ENCODE measurements at places on chromosomes 16 and 17.

- DNase-seq = no peak
Observed at GRCh38 chr16:74466872-74467271, 45.6 kb upstream of the CLEC18B start.

- DNase-seq = peak; percentile 35
Observed at GRCh38 chr17:39972271-39972670, 8.3 kb upstream of the PSMD3 start.

DNA sequence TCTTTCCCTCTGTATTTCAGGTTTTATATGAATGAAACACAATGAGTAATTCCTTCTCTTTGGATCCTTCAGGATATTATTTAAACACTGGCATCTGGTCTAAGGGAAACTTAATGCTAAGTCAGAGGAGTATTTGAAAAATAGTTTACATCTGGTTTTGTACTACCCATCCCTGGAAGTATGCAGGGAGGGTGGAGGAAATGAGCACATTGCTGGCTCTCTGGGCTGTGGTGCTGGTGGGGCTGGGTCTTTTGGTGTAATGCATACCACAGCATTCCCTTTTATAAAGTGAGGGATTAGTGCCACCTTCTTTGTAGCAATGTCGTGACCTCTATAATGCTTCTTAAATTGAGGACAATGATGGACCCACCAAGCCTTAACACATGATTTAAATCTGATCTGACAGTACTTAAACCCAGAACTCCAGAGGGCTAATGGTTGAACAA is 105.5 kb upstream of the AXIN2 start:
- no peak for DNase-seq

DNA sequence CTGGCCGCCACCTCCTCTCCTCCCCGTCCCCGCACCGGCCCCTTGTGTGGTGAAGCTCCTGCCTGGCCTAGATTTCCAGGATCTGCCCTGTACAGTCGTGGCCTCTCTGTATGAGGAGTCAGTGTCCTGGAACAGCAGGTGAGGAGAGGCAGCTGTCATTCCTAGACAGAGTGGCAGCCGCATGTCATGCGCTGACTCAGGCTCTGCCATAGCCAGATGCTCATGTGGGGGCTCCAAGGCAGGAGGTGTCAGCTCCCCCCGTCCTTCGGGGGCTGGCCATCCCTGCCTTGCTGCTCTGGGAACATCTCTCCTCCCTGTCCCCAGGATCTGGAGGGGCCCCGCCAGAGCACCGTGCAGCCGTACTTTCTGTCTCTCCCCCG is 60.4 kb downstream of the BAIAP2 start:
- no peak for DNase-seq

DNA sequence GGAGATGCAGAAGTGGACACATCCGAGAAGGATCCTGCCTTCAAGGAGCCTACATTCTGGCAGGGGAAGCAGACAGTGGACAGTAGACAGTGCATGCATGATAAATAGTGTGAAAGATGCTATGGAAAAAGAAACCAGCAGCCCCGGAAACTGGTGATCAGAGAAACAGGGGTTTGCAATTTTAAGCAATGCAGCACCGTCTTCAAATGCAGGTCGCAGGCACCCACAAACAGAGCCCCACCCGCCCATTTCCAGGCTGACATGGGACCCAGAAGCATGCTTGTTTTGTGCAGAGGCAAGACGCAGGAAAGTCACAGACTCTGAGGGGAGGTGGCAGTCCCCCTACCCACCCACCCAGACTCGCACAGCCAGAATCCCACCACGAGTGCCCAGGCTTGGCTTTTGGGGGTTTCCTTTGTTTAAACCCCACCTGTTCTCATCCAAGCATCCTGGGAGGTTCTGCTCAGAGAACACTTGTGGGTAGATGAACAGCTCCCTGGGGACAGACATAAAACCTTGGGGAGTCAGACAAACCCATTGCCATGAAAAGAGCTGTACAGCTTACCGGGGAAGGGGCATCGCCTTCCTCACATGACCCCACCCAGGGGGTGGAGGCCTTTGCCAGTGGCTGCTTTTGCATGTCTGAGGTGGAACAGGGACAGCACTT is 114.3 kb downstream of the MGAT5B start:
- no peak for DNase-seq

- no peak for DNase-seq
Observed at GRCh38 chr16:85079785-85080570, 32.3 kb downstream of the CIBAR2 start.

DNA sequence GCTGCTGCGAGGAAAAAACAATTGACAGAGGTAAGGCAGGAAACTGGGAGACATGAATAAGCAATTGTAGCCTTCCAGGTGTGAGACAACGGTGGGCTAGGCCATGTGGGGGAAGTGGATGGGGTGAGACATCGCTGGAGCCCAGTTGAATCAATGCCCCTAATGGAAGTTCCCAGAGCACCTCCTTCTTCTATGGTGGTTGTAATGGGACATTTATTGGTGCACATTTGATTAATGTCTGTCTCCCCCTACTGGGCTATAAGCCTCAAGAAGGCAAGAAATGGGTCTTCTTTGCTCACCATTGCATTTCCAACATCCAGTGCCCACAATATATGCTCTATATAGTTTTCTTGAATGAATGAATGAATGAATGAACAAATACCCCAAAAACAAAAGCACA is 22.7 kb upstream of the CD300E start:
- peak; percentile 2 for DNase-seq

- peak; percentile 60 for DNase-seq
Observed at GRCh38 chr16:86227801-86228200, 282.5 kb upstream of the FOXF1 start.

- no peak for DNase-seq
Observed at GRCh38 chr16:85082173-85083050, 29.9 kb downstream of the CIBAR2 start.

DNA sequence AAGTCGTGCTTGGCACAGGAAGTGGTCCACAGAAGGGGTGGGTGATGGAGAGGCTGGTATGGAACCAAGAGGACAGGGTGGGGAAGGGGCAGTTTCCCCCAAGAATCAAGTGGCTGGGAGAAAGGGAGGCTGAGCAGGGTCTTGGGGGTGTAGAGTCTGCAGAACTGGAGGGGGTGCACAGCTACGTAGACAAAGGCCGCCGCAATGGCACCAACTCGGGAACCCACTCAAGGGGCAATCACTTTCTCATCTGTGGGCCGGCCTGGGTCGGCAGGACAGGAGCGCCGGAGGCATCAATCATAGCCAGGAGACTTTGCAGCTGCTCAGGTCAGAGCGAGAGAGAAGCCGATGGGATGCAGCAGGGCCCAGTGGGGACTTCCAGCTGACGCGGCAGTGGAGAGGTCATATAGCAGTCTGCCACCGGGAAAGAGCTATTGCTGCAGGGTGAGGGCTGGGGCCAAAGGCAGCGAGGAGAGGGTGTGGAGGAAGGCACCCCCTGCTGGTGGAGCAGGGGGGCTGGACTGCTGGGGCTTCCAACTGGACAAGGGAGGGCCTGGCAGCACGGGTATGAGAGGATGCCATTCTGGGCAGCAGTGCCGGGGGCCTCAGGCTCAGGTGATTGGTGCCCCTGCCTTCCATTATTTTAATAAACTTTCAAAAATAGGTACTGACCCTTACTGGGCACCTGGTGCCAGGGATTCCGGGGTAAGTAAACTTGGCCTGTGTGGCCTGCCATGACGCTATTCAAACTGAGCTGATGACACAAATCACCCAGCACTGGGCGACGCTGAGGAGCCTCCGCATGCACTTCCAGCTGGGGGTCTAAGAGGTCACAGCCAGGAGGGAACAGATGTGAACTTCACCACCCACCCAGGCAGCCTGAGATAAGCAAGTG is 52.5 kb upstream of the MTSS2 start:
- peak; percentile 67 for DNase-seq

DNA sequence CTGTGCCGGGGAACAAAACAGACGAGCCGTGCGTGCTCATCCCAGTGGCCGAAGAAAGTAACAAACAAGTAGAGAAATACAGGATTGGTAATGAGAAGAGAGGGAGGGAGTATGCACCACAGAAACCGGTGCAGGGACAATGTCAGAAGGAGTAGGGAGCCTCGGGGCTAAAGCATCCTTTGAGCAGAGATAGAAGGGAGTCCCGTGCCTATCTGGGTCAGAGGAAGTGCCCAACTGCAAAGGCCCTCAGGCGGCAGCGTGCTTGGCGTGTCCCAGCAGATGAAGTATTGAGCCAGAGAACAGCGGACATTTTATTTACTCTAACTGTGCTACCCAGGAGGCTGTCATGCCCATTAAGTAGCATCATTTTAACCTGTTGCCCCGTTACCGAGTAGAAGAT is 114.9 kb upstream of the CACNG5 start:
- no peak for DNase-seq

DNA sequence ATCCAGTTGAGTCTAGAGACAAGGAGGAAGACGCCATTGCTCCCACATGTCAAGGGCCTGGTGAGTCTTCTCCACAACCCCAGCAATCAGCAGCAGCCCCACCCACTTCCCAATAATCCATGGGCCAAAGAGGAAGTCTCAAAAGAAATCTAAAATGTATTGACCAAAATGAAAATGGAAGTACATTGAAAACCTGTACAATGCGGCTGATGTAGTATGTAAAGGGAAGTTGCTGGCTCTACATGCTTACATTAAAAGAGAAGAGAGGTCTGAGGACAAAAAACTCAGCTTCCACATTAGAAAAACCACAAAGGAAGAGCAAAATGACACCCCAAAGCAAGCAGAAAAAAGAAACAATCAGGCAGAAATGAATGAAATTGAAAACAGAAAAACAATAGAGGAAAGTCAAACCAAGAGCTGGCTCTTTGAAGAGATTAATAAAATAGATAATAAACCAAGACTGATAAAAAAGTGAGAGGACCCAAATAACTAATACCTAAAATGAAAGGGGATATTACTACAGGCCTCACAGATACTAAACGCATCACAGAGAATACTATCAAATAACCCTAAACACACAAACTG is 100.6 kb upstream of the METRNL start:
- no peak for DNase-seq

DNA sequence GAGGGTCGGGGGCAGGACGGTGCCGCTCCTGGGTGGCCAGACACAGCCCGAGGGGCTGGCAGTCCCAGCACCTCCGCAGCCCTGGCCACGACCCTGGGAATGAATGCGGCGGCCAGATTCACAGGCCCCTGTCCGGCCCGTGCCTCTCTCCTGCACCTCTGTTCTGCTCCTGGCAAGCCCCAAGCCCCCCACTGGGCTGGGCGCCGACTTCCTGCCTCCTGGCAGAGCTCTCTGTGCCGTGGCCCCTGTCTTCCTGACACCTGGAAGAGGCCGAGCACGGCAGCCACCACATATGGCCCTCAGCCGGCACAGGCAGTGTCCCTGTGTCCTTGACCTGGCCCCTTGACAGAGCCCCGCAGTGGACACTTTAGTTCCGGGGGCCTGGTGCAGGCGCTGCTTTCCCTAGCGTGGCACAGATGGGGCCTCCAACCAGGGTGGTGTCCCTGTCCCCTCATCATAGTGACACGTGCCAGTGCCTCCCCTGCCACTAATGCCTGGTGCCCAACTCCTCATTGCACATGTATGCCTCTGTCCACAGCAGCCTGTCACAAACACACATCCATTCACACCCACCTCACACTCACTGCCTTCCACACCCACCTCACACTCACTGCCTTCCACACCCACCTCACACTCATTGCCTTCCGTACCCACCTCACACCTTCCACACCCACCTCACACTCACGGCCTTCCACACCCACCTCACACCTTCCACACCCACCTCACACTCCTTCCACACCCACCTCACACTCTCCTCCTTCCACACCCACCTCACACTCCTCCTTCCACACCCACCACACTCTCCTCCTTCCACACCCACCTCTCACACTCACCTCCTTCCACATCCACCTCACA is 110.6 kb upstream of the PLCG2 start:
- DNase-seq = no peak

DNA sequence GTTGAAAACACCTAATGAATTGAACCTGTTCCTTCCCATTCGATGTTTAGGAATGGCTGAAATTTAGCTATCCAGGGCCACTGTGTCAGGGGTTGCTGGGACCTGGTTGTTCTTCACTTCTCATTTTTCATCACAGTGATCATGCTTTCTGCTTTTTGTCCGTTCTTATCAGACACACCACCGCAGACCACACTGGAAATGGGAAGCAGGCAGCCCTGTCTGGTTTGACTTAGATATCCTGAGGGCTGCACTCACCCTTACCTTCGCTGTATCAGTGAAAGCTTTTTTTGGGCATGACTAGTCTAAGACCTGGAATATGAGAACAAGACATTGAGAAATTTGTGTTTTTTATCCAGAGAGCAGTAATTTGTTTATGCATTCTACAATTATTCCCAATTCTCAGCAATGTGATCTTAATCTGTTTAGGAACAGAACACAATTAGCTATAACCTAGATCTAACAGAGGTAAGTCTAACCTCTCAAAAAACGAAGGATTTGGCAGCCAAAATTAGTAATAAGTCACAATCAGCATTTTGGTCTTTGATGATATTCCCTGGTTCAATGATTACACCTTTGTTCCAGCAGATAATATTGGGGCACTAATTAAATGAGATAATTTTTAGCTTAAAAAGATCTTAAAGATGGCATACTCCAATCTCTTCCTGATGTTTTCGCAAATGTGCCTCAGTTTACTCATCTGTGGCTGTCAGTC is 126.0 kb upstream of the GOT2 start:
- DNase-seq = no peak

DNA sequence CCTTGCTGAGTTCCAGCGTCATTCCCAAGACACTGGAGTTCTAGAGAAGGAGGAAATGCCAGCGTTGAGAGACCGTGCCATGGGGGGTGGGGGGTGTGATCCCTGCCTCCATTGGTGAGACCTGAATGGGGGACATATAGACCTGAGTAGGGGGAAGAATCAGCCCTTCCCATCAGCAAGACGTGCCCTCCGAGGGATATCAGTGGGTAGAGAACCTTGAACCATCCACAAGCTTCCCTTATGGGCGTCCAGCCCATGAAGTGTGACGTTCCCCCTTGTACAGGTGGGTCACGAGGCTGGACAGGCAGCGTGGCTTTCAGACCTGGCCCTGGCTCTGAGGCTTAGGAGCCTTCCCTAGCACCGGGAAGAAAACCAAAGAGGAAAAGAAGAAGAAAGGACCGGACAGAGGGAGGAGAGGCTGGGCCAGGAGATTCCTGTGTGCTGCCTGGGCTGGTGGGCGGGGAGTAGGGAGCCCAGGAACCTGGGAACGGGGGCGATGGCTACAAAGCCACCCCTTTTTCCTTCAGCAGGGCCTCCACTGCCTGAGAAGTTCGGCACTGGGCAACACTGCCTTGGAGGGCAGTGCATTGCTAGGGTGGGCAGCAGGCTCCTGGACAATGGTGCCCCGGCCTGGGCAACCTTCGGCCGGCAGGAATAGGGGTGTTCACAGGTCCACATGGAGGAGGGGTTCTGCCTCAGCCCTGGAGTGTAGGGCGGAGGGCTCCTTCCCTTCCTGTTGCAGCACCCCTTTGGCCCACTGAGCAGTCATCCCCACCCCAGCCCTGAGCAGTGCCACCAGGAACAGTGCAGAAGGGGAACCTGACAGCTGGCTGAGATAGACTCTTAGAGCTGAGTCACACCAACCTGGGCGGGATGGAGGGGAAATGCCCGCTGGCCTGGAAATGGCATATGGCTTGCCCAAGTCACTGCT is 7.2 kb downstream of the RAB11FIP4 start:
- no peak for DNase-seq

- DNase-seq = peak; percentile 77
Observed at GRCh38 chr17:69047368-69048263, 13.1 kb downstream of the ABCA9 start.

All from fibroblast of skin of back (primary cell).